ENCODE measurements at places on chromosomes 5 and 9.

GRCh38 chr5:142156839-142157463 is 48.4 kb downstream of the NDFIP1 start:
- DNase-seq: no peak

GRCh38 chr9:135105938-135106491 is 18.5 kb downstream of the OLFM1 start:
- no peak for DNase-seq

DNA sequence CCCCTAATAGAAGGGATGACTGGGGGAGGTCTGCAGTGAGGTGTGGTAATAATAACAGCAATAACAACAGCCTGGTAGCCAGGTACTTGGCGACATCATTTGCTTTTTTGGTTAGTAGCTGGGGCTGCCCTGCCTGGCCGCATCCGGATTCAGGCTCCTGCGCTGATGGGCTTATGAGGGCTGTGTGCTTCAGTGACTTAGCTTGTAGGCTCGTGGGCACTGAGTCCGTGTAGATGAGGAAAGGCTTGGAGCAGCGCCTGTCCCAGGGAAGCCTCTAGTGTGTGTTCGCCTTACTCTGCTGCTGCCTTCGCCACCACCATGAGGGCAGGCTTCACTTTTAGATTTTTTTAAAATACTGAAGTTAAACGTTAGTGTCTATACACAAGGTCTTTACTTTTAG is 4.5 kb downstream of the NDUFS6 start:
- no peak for DNase-seq

DNA sequence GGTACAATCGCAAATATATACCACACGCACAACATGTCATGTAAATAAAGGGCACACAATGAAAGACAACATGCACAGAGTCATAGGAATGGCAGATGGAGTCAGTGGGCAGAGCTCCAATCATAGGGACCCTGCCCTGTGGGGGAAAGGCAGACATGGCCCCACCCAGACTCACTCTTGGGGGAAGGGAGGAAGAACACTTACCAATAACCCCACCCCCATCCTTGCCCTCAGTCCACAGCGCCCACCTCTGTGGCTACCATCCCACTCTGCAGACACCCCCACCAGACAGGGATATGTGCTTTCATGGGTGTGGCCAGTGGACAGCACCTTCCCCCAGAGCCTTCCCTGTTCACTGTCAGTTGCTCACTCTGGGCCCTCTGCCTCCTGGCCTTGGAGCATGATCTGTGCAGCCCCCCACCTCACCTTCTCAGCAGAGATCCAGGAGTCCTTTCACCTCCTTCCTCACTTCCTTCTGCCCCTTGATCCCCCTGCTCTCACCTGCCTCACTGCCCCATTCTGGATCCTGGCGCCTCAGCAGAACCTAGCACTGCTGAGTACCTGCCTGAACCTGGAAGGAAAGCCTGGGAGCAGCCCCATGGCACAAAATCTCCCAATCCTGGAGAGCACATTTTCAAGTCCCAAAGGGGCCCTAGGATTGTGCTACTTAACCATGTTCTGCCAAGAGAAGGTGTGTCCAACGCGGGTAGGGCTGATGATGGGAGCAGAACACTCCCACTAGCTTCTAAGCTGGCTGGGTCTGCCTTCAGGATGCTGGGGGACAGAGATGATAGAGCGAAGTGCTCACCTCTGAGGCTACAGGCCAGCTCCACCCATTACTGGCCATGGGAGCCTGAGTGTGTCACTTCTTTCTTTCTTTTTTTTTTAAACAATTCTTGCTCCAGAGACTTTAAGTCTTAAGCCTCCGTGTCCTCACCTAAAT is 1.5 kb upstream of the PHF19 start:
- DNase-seq: no peak

DNA sequence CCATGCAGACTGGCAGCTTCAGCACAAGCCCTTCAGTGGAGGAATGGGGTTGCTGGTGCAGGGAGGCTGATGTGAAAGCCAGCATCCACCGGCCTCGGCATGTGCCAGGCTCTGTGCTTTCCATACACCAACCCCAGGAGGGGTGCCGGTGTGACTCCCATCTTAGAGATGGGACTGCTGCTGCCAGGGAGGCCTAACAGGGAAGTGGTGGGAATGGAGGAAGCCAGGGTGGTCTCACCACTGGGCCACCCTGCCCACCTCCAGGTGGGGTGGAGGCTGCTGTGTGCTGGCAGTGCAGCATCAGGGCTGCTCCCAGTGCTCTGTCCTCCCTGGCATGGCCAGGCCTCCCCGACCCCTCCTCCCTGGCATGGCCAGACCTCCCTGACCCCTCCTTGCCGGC is 32.8 kb upstream of the PITX1 start:
- no peak for DNase-seq

DNA sequence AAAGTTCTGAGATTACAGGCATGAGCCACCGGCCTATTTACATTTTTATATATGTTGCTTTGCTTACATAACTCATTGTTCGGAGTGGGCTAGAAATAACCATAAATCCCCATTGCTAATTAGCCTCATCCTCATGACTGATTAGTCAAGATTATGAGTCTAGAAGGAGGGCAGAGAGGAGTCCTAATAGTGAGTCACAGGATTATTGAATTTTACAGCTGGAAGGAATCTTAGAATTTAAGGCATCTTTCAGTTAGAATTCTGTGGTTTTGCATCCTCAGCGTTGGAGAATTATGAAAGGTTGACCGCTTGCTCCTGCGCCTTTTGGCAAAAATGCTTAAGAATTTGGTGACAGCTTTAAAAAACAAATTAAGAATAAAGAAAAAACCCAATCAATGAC is 2.6 kb upstream of the PBX3 start:
- DNase-seq: no peak

DNA sequence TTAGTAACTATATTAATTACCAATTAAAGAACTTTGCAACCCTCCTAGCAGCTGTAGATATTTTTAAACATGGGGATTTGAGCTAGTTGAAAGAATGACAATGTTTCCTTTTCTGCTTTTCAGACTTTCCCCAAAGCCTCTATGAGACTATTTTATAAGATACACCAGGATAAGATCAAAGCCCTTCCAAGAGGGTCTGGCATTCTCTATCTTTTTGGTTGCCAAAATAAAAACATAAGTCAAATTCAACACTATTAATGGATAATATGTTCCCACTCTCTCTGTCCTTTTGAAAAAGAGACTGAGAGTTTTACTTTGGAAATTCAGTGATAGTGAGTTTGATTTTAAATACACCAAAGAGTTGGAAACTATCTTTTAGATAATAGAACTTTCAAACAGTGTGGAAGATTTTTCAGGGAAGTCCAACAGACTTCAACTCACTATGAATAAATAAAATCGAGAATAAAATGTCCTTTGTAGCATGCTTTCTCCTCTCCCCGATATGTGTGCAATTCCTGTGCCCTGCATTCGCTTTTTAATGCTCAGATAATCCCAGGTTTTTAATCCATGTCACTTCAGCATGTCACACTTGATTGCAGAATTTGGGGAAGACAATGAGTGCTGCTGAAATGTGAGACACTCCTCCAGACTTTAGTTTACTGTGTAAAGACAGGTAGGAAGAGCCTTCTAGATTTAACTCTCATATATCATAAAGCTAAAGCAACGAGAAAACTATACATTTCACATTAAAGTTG is 1095.7 kb upstream of the DMAC1 start:
- no peak for DNase-seq

DNA sequence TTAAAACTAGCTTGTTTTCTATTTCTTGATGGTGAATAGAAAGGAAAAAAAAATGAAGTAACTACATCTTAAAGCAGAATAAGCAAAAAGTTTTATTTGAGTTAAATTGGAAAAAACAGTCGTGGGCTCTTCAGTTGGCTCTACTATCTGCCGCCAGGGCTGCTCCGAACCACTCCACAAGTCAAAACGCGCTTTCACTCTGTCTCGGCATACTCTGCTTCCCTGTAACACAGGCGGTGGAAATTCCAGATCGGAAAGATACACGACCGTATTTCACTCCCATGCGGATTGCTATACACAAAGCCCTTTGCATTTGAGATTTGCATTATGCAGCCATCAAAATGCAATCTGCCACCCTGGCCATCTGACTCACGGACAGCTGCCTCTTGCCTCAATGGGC is 505.6 kb downstream of the IRX1 start:
- DNase-seq: no peak
